ENCODE measurements at places on chromosomes 4 and X.

DNA sequence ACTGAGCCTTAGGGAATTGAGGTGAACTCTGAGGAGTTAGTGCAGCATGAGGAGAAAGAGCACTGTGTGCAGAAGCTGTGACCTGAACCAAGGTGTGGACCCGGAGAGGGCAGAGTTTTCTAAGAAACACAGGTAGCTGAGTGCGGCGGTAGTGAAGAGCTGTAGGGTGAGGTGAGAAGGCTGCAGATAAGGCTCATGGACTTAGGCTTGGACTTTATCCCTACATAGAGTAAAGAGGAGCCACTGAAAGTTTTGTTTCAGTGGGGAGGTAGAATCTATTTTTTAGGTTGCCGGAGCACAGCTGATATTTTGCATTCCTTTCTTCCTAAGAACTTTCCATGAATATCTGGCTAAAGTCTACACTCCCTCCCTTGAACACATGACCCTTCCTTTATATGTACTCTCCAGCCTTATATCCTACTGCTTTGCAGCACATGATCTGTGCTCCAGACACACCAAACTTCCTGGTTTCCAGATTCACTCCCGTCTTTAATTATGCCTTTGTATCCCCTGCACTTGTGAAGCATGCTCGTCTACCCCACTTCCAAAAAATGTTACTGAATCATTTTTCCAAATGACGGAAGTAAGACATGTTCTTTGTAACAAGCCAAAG lies 10.6 kb upstream of the PGRMC2 start:
- DNase-seq = no peak

DNA sequence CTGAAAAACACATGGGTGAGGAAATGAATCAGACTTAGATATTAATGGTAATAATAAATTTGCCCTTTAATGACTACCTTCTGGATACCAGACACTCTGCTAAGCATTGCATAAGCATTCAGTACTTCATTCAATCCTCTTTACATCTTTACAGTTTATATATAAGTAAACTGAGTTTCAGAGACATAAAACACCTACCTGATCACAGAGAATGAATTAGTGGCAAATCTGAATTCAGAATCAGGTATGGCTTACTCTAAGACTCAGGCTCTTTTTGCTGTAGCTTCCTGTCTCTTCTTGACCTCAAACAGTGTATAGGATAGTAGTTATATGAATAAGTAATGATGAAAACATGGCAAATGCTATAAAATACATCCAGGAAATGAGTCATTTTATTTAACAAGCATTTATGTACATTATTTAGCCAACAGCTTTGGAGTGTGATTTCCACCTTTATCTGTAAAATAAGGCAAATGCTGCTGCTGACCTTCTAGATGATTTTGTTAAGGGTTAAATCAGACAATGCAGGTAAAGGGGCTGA lies 83.9 kb downstream of the VEGFC start:
- DNase-seq = no peak

GRCh38 chr4:79584902-79585301 lies 176.9 kb upstream of the GK2 start:
- DNase-seq = no peak

- DNase-seq = no peak
These were observed 405.8 kb upstream of the HTR2C start for GRCh38 chrX:114178126-114178525.

DNA sequence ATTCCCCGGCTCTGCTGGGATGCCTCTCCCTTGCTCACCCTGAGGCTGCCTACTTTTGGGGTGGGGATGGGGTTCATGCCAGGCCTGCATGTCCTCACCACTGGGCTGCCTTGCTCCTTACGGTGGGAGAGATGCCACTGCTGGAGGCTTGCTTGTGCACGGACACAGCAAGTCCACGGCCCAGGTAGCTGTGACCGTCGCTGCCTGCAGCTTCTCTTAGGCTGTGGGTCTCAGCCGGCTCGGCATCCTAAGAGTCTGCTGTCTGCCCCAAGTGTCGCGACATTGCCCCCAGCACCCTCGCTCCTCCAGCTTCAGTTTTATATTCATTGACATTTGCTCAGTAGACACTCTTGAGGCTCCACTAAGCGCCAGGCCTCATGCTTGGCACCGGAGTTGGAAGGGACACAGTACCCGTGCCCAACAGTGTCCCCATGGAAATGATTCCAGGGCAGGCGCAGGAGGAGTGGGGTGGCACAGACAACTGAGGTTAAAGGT lies 58.3 kb downstream of the TBC1D14 start:
- no peak for DNase-seq

Data from AG08396 (cell line).